ENCODE measurements at places on chromosomes 13 and 19.

GRCh38 chr19:42528354-42529247 is at the start of gene CEACAM1:
TSS of gene CEACAM1 (minus strand) at chr19:42528481. CDS start at chr19:42528374, 107 bp downstream.
- peak; percentile 23 for DNase-seq

- no peak for DNase-seq
Measured at GRCh38 chr13:34914416-34914815, 27.7 kb upstream of the NBEA start.

DNA sequence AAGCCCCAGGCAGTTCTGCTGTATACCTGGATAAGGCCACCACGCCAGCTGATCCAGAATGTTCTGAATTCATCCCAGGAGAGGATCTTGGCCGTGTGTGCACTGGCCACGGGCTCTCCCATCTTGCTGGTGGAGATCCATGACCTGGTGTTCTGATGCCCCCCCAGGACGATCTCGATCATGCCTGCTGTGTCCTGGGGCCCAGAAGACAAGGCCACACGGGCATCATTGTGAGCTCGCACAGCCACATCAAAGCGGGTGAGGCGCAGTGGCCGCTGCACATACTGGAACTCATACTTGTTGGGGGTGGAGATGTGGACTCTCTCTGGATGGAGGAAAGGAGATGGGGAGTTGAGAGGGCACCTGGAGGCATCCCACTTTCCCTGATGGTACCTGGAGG is 40.1 kb downstream of the F2RL3 start:
- DNase-seq = no peak

DNA sequence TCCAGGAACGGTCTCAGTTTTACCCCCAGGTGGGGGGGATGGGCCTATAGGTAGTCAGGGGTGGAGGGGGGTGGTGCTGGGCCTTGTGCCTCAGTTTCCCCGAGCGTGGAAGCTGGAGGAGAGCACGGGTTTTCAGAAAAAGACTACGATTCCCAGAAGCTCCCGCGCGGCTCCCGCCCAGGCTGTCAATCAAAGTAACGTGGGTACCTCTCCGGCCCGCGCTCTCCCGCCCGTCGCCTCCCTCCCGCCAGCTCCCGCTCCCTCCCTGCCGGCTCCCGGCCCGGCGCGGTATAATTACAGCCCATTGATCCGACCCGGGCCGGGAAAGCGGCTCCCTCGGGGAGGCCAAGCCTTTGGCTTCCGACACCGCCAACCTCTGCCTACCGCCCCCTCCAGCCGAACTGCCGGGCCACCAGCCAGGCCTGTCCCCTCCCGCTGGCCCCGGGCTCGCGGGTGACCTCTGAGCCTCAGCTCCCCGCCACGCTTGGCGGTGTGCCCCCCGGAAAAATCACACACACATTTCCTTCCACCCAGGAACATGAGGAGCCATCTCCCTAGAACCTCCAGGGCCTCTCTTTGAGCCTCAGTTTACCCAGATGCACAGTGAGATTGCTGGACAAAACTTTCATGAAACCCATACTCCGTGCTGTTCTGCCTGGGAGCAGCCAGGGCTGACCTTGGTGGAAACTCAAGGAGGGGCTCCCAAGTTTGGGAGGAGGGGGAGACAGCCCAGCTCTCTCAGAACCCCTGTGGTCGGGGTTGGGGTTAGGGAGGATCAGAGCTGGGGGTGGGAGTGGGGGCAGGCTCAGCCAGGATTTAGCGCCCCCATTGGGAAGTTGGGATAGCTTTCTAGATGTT is 7.3 kb upstream of the TLE2 start:
- peak; percentile 96 for DNase-seq

GRCh38 chr13:112732679-112733078 is 42.8 kb downstream of the ATP11A start:
- no peak for DNase-seq

GRCh38 chr19:48158210-48158790 is 11.8 kb downstream of the LIG1 start:
- DNase-seq = no peak

GRCh38 chr19:10205636-10206035 is 10.9 kb upstream of the DNMT1 start:
- DNase-seq = no peak

DNA sequence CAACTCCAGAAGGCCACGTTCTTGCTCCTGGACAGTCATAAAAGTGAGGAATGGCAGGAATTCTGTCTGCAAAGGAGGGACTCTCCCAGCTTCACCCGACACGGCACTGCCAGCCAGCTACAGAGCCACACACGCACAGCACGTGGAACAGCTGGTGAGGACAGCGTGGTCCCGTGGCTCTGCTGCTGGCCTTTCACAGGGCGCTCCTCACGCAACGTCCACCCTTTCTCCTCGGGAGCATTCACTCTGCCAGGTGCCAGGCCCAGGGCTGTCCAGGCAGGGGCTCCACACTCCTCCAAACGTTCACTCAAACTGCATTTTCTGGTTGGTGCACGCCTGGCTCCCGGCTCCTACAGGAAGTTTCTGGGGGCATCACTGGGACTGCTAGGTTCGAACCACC is 14.4 kb downstream of the GRTP1 start:
- DNase-seq = no peak

- peak; percentile 96 for DNase-seq
Measured at GRCh38 chr19:53196777-53197396, 3.7 kb upstream of the ZNF665 start.

DNA sequence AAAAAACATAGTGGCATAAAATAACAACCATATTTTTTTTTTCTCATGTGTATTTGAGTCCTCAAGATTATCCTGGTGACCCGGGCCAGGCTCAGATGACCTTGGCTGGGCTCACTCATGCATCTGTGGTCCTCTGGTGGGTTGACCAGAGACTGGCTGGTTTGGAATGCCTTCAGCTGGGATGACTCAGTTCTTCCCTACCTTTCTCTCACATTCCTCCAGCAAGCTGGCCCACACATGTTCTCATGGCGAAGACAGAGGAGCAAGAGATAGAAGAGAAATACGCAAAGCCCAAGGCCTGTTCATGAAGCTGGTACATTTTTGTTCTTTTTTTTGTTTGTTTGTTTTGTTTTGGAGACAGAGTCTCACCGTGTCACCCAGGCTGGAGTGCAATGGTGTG is 14.3 kb upstream of the ZNF541 start:
- peak; percentile 66 for DNase-seq

DNA sequence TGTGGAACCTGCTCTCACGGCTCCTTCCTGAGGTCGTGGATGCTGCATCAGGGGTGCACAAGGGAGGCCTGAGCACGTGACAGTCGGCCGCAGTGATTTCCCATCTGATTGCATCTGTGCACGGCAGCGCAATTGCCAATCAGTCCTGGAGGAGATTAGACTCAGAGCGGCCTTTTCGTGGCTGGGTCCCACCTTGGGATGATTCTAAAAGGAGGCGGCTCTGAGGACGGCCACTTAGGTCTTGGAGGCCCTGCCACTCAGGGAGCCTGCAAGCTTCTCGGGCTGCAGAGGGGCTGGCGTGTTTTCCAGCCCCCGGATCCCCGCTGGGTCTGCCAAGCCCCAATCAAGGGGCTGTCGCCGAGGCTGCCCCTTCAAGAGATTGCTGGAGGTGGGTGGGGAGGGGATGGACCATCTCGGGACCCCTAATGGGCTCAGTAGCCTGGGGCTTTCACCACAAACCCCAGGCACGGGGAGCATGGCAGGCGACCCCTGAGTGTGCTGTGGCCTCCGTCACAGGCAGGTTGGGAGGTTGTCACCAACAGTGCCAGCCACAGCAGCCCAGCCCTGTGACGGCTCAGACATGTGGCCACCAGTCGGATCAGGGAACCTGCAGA is 51.6 kb downstream of the SOX1 start:
- DNase-seq = no peak

DNA sequence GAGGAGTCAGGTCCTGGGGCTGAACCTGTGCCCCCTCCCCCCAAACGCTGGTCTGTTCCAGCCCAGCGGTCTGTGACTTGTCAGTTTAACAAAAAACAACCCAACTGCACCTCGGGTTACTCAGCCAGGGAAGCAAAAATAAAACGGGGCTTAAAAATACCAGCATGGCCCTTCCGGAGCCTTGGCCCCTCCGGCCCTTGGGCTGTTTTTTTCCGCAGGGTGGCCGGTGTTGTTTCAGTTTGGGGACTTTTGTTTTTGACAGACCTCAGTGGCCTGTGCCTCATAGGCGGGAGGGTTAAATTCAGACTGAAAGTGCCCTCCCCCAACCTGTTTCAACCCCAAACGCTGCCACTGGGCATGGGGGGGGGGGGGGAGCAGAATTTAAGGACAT is 4.0 kb downstream of the TCF3 start:
- DNase-seq = no peak

GRCh38 chr19:38057959-38058690 is 151.1 kb downstream of the SIPA1L3 start:
- no peak for DNase-seq

- no peak for DNase-seq
Measured at GRCh38 chr13:48349525-48349924, 46.0 kb downstream of the RB1 start.

DNA sequence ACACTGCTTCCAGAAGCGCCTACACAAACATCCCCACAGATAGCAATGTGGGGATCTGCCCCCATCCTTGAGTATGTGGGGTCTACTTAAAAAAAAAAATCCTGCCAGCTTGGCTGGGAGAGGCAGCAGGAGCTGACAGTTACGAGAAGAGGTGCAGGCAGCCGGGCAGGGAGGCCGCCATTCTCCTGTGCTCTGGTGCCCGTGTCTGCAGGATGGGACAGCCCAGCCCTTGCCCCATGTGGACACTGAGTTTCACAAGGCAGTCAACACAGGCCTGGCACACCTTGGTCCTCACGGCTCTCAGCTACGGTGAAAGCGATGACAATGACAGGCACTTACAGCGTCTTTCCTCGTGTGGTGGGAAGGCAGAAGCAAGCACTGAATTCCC is 24.0 kb downstream of the MPND start:
- no peak for DNase-seq

- no peak for DNase-seq
Measured at GRCh38 chr19:33950091-33950750, 153.6 kb downstream of the KCTD15 start.

- DNase-seq = peak; percentile 69
Measured at GRCh38 chr19:11699931-11700794, 38.6 kb downstream of the ZNF823 start.
